ENCODE measurements at places on chromosomes 6 and 20. TPM values are rescaled to one million over a fixed set of nuclear protein-coding genes. Genes with fewer than 3 reads are reported as not detected.

- DNase-seq = no peak
These were observed 44.3 kb downstream of the HDGFL1 start for GRCh38 chr6:22613695-22614094.

GRCh38 chr6:157382821-157383220 lies 1.8 kb downstream of the ZDHHC14 start:
- DNase-seq = no peak

GRCh38 chr6:16393326-16393725 lies 154.9 kb downstream of the GMPR start:
- DNase-seq = no peak

The TTBK1 gene
- polyA plus RNA-seq = 0.47 TPM

DNA sequence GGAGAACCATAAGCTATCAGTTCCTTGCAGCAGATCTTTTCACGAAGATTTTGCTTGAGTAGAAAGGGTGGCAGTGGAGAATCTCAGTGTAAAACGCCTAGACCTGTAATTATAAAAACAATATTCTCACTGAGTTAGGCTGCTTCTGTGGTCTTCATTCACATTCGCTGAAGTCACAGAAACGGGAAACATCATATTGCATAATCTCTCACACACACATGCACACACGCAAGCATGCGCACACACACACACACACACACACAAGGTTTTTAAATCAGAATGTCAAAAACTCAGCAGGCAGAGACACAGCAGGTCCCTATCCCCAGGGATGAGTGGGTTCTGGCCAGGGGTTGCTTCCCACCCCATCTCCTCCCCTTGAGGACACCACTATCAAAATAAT lies 175.5 kb downstream of the ATXN1 start:
- DNase-seq = no peak

DNA sequence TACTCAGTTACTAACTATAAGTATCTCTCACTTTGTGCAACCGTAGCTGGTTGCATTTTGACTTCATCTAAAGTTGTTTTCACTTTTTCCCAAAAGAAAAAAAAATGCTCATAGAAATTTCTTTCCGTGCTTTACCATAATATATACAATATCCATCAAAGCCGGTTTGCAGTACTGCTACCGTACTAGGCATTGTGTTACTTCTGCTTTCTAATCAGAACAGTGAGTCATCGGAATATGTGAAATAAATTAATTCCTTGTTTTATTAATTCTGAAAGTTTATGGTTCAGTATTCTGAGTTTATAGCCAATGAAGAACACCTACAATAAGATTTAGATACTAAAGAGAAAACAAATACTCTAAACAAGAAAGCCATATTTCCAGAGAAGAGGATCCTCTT lies 72.5 kb downstream of the TNFRSF21 start:
- no peak for DNase-seq

DNA sequence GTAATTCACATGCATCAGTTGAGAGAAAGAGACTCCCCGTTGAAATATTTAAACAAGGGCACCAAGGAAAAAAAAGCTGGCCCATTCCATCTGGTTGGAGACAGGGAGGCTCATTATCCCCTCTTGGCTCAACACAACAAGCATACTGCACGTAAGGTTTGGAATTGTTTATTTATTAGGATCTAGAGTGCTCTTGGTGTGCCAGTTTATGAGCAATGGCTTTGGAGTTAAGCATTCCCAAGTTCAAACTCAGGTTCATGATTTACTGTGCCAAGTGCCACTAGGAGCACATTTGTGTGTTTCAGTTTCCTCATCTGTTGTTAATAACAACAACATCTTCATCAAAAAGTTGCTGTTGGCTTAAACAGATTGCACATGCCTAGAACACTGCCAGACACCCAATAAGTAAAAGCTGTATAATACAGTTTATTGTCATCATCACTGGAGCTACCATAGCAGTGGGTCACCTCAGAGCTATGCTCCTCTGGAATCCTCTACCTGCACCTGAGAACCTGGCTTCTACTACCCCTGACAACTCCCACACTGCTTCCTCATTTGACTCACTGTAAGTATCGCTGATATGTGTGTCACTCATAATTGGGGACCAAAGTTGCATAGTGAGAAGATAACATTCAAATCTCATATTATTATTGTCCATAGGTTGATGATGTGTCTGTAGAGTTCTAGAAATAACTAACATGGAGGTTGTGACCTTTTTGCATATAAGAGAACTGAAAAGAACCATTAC lies 5.4 kb downstream of the SLC17A3 start:
- no peak for DNase-seq

The CAGE1 gene
- 0.06 TPM for polyA plus RNA-seq

The MTG2 gene
- 45.6 TPM for polyA plus RNA-seq

GRCh38 chr20:60341062-60341461 lies 382.8 kb downstream of the CDH26 start:
- DNase-seq = no peak

The FRK gene
- 4.7 TPM for polyA plus RNA-seq

The SYTL3 gene
- polyA plus RNA-seq = 3.8 TPM

The KCNK15 gene
- polyA plus RNA-seq = 0.09 TPM

GRCh38 chr6:69116658-69117057 lies 481.6 kb downstream of the ADGRB3 start:
- DNase-seq = no peak

DNA sequence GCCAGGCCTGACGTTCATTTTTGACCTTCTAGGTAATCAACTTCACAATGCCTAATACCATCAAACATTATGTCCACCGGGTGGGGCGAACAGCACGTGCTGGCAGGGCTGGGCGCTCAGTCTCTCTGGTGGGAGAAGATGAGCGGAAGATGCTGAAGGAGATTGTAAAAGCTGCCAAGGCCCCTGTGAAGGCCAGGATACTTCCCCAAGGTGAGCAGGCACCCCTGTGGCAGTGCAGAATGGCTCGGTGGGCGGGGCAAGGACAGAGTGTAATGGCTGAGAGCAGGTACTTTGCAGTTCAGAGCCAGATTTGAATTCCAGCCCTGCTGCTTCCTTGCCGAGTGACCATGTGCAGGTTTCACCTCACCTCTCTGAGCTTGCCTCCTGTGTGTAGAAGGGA lies 17.1 kb downstream of the DDX27 start:
- DNase-seq = no peak

GRCh38 chr20:4088766-4089165 lies 73.4 kb upstream of the RNF24 start:
- no peak for DNase-seq

The AGER gene
- polyA plus RNA-seq = 18.7 TPM

DNA sequence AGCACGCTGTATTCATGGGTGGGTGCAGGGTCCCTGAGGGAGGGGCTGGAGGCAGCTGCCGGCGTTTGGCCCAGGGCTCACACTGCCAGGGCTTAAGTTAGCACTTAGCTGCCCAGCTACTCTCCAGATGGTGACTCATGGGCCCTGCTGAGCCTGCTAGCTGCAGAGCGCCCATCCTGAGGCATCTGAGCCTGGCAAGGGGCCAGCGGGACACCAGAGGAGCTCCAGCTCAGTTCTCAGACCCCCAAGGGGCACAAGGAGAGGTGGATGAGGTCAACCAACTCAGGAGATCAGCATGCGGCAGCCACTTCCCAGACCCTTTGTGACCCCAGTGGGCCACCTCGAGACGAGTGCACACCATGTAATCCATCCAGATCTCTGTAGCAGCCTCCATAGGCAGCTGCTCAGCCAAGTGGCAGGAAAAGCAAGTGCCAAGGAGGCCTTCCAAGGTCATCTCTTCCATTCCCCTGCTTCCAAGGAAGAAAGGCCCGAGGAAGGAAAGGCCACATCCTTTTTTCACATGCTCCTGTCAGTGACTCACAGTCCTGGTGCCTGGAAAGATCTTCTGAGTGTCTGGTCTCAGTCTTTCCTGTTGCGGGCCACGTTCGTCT lies 35.3 kb downstream of the FOXP4 start:
- no peak for DNase-seq

DNA sequence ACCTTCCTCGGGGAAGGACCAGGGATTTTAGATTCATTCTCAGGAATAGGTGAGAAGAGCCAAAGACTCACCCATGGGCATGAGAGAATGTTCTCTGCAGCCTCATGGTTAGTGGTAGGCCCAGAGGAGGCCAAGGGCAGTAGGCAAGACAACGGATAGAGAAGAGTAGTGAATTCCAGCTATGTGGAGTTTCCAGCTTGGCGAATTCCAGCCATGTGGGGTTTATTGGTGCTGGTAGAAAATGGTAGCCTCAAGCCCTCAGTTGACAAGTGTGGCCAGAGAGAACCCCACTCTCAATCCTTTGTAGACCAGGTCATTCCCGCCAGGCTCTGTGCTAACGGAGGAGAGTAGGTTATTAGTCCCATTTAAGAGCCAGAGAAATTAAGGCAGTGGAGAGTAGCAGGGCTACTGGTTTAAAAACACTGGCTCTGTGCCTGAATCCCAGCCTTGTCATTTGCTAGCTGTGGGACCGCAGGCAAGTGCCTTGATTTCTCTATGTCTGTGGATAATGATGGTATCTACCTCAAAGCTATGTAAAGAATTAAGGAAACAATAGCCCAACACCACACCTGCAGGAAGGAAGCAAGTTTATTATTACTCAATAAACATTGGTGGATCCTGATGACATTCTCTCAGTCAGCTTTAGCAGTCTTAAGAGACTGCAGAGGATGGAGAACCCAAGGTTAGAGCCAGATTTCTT lies 2.0 kb upstream of the SLC9A8 start:
- no peak for DNase-seq

The UBD gene
- polyA plus RNA-seq = 1.1 TPM

DNA sequence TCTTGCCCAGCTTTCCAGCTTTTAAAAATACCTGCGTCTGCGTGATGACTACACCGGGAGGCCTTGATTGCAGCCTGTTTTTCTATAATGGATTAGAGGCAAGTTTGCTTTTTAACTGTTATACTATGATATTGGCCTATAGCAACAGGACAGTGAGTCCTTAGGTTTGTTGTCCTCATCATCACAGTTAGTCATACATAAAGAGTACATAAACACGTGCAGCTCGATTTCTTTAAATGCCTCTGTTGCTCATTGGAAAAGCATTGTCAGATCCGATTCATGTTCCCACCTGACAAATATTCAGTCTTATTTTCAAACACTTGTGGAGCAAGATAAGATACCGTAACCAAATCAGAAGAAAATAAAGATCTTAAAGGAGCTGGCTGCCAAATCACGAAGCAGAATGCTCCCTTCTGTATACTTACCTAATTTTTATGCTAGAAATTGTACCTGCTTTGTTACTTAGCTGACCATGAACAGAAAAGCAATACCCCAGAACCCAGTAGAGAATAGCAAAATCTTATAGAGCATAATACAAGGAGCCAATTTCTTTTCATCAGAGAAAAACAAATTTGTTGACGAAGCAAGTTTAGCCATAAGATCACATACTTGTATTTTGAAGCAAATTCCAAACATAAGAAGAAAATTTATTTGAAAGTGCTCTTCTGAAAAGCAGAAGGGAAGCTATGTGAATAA lies 100.4 kb downstream of the TMEM200A start:
- no peak for DNase-seq

- no peak for DNase-seq
These were observed 350.9 kb upstream of the NRSN1 start for GRCh38 chr6:23775127-23775526.

- peak; percentile 33 for DNase-seq
These were observed 183.6 kb upstream of the PRDM1 start for GRCh38 chr6:105902401-105903031.

- no peak for DNase-seq
These were observed 99.2 kb downstream of the VEGFA start for GRCh38 chr6:43869079-43869710.

- DNase-seq = no peak
These were observed 82.3 kb downstream of the MLIP start for GRCh38 chr6:54193560-54193959.

DNA sequence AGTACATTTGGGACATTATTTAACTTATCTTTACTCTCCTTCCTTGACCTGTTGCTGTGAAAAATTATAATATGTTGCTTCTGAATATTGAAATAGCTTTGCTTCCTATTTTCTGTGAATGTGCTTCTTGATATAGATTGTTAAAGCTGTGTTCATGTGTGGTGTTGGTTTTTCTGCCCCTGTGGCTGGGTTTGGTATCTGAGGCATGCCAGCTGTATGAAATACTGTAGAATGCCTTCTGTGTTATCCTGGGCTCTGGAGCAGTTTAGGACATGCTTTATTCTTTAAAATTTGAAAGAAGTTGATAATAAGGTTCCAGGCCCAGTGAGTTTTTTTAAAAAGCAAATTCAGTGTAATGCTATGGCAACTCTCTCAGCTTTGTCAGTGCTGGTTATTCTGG lies 71.7 kb downstream of the HIVEP1 start:
- DNase-seq = no peak

- DNase-seq = no peak
These were observed 161.4 kb upstream of the SNX9 start for GRCh38 chr6:157661652-157662051.

DNA sequence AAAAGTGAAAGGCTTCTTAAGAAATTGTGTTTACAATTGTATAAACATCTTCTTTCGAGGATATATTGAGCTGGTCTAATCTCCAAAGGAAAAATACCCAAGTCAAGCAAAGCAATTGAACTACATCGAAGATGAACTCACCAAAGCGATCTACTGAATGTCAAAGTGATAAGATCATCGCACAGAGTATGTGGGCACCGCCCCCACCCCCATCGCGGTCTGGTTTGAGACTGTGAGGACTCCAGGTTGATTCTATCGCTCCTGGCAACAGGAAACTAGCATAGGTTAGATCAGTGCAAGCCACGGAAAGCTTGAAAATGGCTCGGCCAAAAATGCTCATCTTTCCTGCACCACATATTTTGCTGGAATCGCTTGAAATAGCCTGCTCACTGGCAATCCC lies 133.2 kb upstream of the RPS6KA2 start:
- DNase-seq = no peak

GRCh38 chr6:37256692-37257319 lies 766 bp upstream of the TBC1D22B start:
- no peak for DNase-seq

DNA sequence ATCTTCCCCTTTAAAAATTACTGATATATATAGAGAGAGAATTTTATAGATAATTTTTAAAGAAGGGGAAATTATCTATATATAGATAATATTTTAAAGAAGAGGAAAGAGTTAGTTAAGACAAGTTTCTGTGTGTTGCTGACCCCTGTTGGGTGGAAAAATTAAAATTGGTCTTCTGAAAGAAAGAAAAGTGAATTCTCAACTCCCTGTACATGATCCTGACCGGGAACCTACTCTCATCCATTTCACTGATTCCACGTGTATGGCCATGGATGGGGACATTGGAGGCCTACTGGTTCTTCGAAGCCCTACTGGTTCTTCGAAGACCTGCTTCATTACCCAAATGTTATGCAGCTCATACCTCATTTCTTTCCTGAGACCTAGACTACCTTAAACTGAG lies 53.0 kb upstream of the TCF21 start:
- DNase-seq = no peak

DNA sequence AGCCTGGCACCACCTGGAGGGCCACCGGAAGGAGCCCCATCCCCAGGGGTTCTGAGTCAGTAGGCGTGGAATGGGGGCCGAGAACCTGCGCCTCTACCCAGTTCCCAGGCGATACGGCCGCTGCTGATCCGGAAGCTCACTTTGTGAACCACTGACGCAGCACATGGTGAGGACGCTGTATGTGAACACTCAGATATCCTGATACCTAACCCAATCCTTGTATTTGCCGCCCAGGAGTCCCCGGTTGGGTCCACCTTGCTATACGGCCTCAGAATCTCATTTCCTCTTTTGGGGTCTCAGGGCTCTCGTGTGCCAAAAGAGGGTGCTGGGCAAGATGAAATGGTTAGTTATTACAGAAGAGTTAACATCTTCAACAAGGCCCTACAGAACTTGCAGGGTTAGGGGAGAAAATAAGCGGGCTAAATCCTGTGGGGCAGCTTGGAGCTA lies 604 bp upstream of the RAB5IF start:
- DNase-seq = no peak

The PTPRK gene
- polyA plus RNA-seq = 46.9 TPM

All from renal pelvis (tissue), 12 donors.